ENCODE measurements at places on chromosomes 11 and 22. TPM values are rescaled to one million over a fixed set of nuclear protein-coding genes. Genes with fewer than 3 reads are reported as not detected.

The DEFB131B gene
- not detected for polyA plus RNA-seq

The ACR gene
- 0.44 TPM for polyA plus RNA-seq

The SDF2L1 gene
- 200 TPM for polyA plus RNA-seq

The MS4A12 gene
- not detected for polyA plus RNA-seq

The MYOD1 gene
- polyA plus RNA-seq, result not detected

The CD3G gene
- 0.55 TPM for polyA plus RNA-seq

The AQP11 gene
- polyA plus RNA-seq, result 0.22 TPM

The GLYATL2 gene
- polyA plus RNA-seq, result 0.09 TPM

The OR5B21 gene
- polyA plus RNA-seq, result not detected

The TMPRSS6 gene
- 0.81 TPM for polyA plus RNA-seq

The OR2D2 gene
- not detected for polyA plus RNA-seq

The CLCF1 gene
- polyA plus RNA-seq, result 10.0 TPM

The LRFN4 gene
- 15.0 TPM for polyA plus RNA-seq

The DDX6 gene
- polyA plus RNA-seq, result 19.9 TPM

The PATE4 gene
- polyA plus RNA-seq, result not detected

The CCDC81 gene
- polyA plus RNA-seq, result 2.1 TPM

The CHADL gene
- polyA plus RNA-seq, result 4.0 TPM

The MRPL23 gene
- polyA plus RNA-seq, result 149 TPM

The SCT gene
- polyA plus RNA-seq, result not detected

The GPR83 gene
- 0.10 TPM for polyA plus RNA-seq

The TLCD5 gene
- 2.0 TPM for polyA plus RNA-seq

The PDXP gene
- 7.3 TPM for polyA plus RNA-seq

The INPP5J gene
- 1.2 TPM for polyA plus RNA-seq

All from lung (tissue), 17 donors.